Activated CD4-positive, alpha-beta memory T cell treated with anti-CD3 and anti-CD28 coated beads for 36 hours (primary cell): ENCODE measurements at places on chromosomes 7 and 10. TPM values are rescaled to one million over a fixed set of nuclear protein-coding genes. Genes with fewer than 3 reads are reported as not detected.

Gene FFAR4
- total RNA-seq = not detected

- DNase-seq = no peak
Observed at GRCh38 chr7:95092324-95092723, 184.9 kb downstream of the PPP1R9A start.

Gene KCNIP2
- 1.8 TPM for total RNA-seq

DNA sequence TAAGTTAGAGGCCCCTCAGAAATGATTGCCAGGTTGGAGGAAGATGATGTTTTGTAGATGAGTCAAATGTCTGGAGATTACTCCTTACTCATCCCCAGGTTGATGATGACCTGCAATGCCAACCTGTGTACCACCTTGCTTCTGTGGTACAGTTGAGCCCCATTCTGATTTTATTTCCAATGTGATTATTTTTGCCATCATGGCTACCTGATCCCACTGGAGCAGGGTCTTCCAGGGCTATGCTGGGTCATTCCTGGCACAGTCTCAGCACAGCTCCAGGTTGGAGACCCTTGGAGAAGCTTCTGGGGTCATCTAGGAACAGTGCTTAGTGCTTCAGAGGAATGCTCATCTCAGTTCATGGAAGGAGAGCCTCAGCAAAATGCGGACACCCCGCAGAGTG, 34.3 kb downstream of the LRRC18 start:
- DNase-seq = no peak

DNA sequence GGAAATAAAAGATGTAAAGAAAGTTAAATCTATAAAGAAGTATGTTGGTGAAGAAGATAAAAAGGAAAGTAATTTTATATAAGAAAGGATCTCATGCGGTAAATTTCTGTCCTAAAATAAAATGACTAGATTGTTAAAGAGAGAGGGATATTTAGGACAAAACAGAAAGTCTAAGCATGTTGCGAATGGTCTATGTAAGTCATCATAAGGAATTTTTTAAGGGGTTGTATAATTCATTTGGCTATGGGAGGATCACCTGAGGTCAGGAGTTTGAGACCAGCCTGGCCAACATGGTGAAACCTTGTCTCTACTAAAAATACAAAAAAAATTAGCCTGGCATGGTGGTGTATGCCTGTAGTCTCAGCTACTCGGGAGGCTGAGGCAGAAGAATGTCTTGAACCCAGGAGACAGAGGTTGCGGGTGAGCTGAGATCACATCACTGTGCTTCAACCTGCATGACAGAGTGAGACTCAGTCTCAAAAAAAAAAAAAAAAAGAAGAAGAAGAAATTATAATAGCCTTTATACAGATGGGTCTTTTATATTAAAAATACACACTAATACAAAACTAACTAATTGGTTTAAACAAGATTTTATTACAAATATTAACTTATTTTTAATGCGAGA, 294.3 kb downstream of the MAGI2 start:
- DNase-seq = no peak

Gene GRK5
- total RNA-seq = 22.7 TPM

- no peak for DNase-seq
Observed at GRCh38 chr10:82910301-82910700, 1035.3 kb downstream of the NRG3 start.

Gene PITRM1
- total RNA-seq = 109 TPM

Gene UFSP1
- 1.5 TPM for total RNA-seq

DNA sequence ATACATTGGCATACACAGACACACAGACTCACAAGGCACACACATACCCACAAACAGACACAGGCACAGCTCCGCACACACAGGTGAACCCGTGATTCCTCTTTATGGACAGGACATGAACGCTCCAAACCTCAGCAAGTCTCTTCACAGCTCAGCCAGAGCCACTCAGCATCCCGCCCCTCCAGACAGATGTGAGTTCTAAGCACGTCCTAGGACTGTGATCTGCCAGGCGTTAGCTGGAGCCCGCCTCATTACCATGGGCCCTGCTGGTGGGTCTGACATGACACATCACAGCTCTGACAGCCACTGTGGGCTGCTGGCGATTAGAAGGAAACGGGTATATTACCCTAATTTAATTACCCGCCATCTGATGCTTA, 176.7 kb upstream of the PPP2R2D start:
- no peak for DNase-seq

DNA sequence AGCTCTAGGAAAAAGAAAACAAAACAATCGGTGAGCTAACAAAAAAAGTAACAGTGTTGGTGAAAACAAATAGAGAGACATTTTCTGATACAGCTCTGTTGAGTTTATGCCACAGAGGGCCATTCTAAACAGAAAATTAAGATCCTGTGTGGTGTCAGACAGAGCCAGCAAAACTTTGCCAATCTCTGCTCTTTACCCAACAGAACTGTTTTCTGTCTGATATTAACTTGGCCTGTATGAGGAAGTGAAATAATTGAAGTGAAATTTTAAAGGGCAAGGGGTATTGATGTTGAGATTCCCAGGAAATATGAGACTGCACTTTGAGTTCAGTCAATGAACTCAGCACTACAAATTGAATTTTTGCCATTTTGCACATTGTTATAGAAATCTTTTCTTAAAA, 101.0 kb downstream of the AOAH start:
- no peak for DNase-seq

Gene PPP1R9A
- not detected for total RNA-seq

GRCh38 chr7:4774658-4775249, 669 bp upstream of the AP5Z1 start:
- DNase-seq = no peak

GRCh38 chr10:121591186-121591585, 7.1 kb downstream of the FGFR2 start:
- DNase-seq = no peak

- DNase-seq = no peak
Observed at GRCh38 chr10:71658467-71658745, 61.2 kb downstream of the C10orf105 start.

- DNase-seq = no peak
Observed at GRCh38 chr7:116711790-116712189, 39.8 kb downstream of the MET start.

- no peak for DNase-seq
Observed at GRCh38 chr7:50470250-50471163, 20.4 kb upstream of the FIGNL1 start.

- no peak for DNase-seq
Observed at GRCh38 chr10:86936661-86937501, 20.5 kb downstream of the MMRN2 start.

GRCh38 chr10:22415072-22415471, 69.8 kb downstream of the SPAG6 start:
- DNase-seq = no peak

Gene PTF1A
- not detected for total RNA-seq

Gene TECPR1
- 34.5 TPM for total RNA-seq

- DNase-seq = no peak
Observed at GRCh38 chr10:104648421-104648820, 7.3 kb downstream of the SORCS3 start.

Gene AMPH
- not detected for total RNA-seq

DNA sequence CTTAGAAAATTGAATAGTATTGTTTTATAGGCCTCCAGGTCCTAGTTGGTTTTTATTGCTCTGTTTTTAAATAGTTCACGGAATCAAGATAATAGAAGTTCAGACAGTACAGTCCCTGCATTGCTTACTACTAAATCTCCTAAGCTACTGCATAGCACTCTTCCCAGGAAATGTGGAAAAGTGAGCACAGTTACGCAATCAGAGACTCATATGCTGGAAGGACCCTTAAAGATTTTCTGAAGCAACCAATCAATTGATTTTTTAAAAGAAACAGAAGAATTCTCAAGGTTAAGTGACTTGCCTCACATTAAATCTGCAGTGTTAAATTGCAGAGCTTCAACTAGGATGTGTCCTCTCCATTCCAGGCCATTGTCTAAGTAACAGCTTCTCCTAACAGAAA, 23.1 kb upstream of the DIP2C start:
- DNase-seq = no peak

GRCh38 chr7:40755438-40755837, 620.6 kb downstream of the SUGCT start:
- no peak for DNase-seq

DNA sequence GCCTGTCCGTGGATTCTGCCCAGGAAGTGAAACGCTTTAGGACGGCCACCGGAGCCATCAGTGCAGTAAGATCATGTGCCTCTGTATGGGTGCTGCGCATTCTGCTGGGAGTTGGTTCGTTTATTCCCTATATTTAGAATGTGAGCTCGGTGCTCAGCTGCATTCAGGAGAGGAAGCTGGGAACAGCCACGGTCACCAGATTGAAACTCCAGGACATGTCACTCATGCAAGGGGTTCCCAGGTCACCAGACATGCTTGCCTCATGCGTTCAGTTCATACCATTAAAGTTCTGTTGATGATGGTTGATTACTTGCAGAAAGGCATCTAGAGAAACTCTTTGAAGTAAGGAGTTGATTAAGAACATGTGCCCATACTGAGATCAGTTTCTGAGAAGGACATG, 78.1 kb downstream of the TRRAP start:
- no peak for DNase-seq

- DNase-seq = no peak
Observed at GRCh38 chr10:44660271-44660670, 250.9 kb upstream of the TMEM72 start.

Gene CACNB2
- total RNA-seq = not detected

DNA sequence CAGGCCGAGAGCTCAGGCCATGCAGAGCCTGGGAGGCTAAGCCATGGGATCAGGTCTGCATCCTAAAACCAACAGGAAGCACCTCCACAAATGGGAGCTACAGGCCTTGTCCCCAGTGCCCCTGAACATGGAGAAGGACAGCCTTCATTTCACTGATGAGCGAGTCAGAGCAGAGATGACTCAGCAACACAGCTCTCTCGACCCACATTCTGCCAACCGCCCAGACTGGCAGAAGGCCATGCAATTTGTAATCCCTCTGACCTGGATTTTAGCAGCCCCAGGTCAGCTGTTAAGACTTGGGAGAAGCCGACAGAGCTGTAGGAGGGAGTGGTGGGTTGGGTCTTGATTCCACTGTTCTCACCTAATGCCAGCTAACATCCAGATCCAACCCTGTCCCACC, 25.5 kb downstream of the VOPP1 start:
- DNase-seq = peak; percentile 76

GRCh38 chr7:48426966-48427555, 255.8 kb downstream of the ABCA13 start:
- DNase-seq = no peak

DNA sequence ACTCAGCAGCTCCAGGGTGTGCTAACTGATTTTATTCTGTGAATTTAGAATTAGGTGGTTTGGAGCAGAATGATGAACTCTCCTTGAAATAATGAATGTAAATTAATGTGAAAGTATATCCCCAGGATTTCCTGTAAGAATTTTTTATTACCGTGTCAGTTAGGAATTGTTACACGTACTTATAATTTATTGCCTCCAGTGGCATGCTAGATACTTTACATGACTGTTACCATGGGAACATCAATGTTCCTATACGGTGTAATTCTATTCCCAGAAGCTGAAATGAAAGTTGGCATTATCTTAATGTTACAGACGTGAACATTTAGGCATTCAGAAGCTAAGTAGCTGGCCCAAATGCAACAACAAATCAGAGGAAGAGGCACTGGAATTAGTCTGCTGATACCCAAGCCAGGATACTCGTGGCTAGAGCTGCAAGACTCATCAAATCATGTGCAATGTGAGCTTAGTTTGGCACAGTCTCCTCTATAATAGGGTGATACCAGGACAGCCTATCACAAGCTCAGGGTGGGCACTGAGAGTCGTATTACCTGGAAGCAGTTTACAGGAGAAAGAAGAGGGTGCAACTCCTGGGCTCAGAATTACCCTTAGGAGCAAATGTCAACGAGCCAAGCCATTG, 30.0 kb upstream of the PRKAR2B start:
- DNase-seq = no peak

DNA sequence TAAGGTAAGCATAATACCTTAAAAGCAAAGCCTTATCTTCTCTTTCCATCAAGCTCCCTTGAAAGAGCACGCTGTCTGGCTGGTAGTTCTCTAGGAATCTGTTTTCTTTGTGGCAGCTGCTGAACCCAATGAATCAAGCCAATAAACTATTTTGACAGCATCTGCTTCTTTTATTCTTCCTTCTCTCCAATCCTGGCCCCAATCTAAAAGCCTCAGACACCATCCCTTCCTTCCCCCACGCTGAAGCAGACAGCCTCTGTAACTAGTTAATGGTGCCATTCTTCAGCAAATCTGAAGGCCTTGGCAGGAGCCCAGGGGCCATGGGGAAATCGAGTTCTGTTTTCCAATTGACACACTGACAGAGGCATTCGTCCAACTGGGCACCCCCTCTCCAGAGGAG, 186.6 kb upstream of the LYZL1 start:
- no peak for DNase-seq

Gene FAM25C
- total RNA-seq = not detected

Gene HECW1
- total RNA-seq = not detected

Gene WASHC2C
- 24.2 TPM for total RNA-seq

DNA sequence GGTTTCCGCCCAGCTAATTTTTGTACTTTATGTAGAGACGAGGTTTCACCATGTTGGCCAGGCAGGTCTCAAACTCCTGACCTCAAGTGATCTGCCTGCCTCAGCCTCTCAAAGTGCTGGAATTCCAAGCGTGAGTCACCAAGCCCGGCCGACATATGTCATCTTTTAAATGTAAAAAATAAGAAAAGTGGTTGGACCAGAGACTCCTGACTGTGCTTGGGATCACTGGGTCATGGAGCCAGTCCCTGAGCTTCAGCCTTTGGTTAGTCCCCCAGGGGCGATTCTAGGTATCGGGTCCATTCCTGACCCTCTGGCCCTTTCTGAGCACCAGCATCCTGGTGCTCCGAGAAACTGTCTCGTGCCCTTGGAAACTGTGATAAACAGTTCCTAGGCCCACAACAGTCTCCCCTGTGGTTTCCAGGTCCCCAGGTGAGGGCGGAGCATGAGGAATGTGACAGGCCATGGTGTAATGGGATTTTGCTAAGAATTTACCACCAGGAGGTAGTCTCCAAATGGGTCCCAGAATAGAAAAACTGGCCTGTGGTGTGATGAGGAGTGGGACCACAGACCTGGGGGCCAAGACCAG, 32.8 kb downstream of the UBTD1 start:
- no peak for DNase-seq

DNA sequence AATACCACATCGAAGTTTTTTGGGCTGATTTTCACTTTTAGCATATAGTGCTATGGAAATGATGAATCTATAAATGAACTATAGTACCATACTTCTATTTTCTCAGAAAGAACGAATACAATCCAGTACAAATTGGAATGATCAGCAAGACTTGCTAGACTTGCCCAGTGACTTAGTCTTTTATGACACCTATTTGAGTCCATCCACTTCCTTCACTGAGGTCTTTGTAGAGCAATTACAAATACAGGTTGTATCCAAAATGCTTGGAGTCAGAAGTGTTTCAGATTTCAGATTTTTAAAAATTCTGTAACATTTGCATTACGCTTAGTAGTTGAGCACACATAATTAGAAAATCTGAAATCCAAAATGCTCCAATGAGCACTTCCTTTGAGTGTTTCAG, 104.3 kb downstream of the NRBF2 start:
- DNase-seq = no peak

Gene CDHR3
- 0.85 TPM for total RNA-seq

GRCh38 chr10:78520737-78521430, 487.2 kb downstream of the RPS24 start:
- peak; percentile 46 for DNase-seq

Gene TAF3
- 12.2 TPM for total RNA-seq

Gene DRGX
- total RNA-seq = not detected
